ENCODE measurements at places on chromosomes 6 and 20.

GRCh38 chr20:58366866-58367265 is 22.2 kb upstream of the VAPB start:
- DNase-seq, result no peak

DNA sequence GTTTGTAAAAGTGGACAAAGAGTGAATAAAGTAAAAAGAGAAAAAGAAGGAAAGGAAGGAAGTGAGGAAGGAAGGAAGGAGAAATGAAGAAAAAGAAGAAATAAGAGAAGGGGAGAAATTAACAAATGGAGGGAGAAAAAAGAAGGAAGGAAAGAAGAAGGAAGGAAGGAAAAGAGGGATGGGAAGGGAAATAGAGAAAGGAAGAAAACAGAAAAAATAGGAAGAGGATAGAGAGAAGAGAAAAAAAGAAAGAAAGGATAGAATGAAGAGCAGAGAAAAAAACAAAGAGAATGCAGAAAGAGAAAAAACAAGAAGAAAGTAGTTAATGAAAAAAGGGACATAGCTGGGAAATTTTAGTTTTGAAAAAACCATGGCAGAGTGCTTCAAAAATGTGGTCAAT is 361.8 kb downstream of the EPHA7 start:
- no peak for DNase-seq

- no peak for DNase-seq
Observed at GRCh38 chr6:145073811-145074210, 661.5 kb downstream of the EPM2A start.

GRCh38 chr20:2207770-2208097 is 88.1 kb upstream of the TGM3 start:
- DNase-seq, result no peak

Data from CD4-positive, alpha-beta T cell treated with Interleukin-15 for 4 hours (primary cell).